Naive thymus-derived CD4-positive, alpha-beta T cell (primary cell): ENCODE measurements at places on chromosomes 2 and 18.

- no peak for DNase-seq
These were observed 133.0 kb upstream of the MYT1L start for GRCh38 chr2:2464094-2464493.

- DNase-seq: no peak
These were observed 8.6 kb downstream of the OSBPL6 start for GRCh38 chr2:178202927-178203326.

DNA sequence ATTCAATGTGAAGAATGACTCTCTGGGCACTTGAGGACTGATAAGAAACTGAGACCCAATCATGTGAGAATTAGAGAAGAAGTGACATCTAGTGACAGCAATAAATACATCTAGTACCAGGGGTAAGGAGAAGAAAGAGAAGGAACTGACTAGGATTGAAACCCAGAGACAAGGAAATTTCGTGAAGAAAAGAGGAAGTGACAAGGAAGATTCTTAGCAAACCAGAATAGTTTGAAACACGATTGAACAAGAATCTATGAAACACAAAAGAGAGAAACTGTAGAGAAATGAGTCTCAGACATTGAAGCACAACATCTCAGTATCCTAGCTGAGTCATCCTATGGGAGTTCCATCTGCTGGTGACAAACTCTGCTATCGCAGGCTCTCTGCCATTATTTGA lies 571.9 kb upstream of the PKDCC start:
- DNase-seq: no peak

DNA sequence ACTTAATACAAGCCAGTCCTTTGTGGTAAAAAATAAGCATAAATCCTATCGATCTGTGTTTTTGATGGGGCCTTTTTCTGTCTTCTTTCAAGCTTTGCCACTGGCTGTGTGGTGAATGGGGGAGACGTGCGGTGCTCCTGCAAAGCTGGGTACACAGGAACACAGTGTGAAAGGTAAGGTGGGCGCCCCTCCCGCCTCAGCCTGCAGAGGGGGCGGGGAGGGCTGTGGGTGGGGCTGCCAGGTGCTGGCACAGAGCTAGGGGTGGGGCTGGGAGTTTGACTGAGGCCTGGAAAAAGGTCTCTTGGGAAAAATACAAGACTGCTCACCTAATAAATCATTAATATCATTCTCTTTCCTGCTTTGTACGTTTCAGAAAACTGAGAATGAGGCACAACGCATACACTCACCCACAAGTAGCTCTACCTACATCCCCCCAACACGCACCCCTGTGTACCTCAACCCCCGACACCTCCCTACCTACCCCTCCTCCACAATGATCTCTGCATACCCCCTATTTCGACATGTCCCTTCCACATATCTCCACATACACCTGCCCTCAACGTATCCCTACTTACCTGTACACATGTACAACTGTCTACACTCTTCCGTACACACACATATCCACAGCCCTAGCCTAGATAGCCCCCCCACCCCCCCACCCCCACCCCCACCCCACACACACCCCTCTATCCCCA lies 129.7 kb upstream of the TTC39C start:
- DNase-seq: no peak

- DNase-seq: no peak
These were observed 214.6 kb downstream of the NCK2 start for GRCh38 chr2:105959357-105959756.

DNA sequence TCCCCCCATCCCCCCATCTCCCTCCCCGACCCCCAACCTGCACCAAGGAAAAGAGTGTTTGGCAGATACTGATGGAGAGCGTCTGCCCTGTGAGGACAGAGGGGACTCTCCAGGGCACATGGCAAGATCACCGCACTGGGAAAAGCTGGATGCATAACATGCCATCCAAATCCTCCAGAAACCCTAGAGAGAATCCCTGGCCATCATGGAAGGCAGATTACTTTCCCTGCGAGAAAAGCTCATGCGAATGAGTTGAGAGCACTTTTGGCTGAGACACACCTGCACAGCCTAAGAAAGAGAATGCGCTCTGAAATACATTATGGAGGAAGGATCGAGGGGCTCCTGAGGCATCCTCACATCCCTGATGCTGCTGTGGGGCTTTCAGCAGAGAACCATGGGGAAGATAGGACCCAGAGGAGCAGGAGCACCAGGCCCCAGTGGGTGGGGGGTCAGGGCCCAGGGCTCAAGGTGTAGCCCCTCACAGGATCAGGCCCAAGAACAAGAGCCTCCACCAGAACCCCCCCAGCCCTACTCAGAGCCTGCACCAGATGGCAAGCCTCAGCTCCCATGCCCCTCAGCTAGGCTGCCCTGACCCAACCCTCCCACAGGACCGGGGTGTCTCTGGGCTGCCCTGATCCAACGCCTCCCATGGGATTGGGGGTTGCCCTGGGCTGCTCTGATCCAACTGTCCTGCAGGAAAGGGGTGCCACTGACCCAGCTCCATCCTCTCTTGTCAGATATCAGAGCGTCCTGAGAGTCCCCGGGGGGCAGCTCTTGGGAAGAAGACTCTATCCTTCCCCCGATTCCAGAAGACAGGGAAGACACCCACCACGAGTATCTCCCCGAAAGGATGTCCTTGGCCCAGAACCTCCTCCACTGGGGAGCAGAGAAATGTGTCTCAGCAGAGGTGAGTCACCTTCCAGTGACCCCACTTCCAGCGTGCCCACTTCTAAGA lies 153.4 kb downstream of the NDUFA10 start:
- DNase-seq: no peak

- no peak for DNase-seq
These were observed 12.6 kb upstream of the SATB2 start for GRCh38 chr2:199470361-199470671.

GRCh38 chr2:96400049-96401000 lies 64.8 kb downstream of the NCAPH start:
- DNase-seq: no peak

- no peak for DNase-seq
These were observed 470.8 kb upstream of the TNP1 start for GRCh38 chr2:217330647-217331046.

DNA sequence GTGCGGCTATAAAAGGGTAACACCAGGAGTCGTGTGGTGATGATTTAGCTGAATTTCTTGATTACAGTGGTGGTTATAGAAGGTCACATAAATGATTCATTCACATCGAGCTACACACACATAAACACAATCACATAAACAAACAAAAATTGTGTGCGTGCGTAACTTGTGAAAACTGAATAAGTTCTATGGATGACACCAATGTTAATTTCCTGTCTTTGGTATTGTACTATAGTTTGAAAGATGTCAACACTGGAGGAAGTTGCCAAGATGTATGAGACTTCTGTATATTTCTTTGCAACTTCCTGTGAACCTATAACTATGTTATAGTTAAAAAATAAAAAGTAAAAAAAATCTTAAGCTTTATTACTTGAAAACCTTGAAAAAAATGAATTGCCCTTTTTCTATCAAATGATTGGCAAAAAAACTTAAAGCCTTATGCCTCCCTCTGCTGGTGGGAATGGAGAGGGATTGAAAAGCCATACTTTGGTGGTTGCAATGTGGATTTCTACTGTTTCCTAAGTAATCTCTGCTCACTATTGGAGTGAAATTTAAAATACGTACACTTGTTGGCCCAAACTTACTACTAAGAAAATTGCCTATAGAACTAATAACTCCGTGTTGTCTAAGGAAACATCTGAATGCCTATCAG lies 227.7 kb downstream of the RPIA start:
- DNase-seq: peak; percentile 21

- peak; percentile 40 for DNase-seq
These were observed 103.6 kb upstream of the AGAP1 start for GRCh38 chr2:235390108-235390815.

DNA sequence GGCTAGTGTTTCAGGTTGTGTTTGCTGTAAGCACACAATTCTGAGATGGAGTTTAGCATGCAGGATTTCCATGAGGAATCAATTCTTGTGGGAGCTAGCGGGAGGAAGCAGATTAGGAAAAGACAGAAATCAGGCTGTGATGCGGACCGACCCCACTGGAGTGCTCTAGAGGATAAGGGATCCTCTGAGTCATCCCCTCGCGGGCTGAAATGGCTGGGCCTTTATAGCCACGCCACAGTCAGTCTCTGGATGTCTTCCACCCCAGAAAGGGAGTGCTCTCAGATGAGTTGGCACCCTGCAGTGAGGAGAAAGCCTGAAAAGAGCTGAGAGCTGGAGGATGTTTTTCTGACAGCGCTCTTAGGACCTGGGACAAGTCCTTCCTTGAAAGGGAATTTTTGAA lies 102.4 kb downstream of the GALNT3 start:
- no peak for DNase-seq

DNA sequence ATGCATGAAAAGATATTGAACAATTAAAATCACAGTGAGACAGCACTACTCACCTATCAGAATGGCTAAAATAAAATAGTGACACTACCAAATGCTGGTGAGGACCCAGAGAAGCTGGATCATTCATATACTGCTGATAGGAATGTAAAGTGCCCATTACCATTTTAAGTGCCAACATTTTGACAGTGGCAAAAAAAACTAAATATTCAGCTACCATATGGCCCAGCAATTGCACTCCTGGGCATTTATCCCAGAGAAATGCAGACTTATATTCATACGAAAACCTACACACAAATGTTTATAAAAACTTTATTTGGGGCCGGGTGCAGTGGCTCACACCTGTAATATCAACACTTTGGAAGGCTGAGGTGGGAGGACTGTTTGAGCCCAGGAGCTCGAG lies 47.6 kb downstream of the FBXO36 start:
- no peak for DNase-seq

DNA sequence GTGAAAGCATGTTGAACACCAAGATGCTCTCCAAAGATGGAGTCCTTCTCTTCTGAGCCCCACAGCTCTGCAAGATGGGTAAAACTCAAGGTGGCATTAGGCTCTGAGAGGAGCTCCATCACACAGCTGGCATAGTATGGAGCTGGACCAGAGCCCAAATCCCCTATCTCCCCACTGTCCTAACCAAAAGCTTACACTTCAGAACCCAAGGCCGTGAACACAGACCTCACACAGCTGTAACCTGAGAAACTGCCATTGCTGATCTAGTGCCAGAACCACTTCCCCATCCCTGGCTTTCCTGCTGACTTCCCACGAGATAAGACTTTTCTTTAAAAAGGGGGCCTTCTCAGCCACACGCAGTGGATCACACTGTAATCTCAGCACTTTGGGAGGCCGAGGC lies 25.0 kb downstream of the TTC32 start:
- DNase-seq: no peak

DNA sequence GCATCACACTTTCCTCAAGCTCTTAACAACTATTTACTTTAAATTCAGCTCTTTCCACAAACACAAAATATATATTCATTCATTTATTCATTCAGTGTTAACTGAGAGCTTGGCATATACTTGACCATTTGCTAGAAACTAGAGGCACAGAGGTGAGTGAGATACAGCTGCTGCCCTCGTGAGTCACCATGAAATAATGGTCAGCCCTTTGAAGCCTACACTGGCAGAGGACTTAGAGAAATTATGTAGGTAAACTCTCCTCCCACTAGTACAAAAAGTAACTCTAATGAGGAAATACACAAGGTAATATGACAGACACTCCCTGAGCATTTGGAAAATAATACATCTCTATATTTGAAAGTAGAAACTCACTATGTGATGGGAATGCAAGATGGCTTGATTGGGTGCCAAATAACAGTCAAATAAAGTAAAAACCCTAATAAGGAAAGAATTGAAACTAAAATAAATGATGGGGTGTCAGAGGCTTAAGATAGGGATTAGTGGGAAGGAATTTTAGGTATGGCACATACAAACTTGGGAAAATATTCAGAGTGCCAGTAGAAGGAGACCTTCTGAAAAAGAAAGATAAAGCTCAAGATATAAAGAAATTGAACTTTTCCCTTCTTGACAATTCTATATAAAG lies 61.1 kb downstream of the ANTXR1 start:
- DNase-seq: no peak

DNA sequence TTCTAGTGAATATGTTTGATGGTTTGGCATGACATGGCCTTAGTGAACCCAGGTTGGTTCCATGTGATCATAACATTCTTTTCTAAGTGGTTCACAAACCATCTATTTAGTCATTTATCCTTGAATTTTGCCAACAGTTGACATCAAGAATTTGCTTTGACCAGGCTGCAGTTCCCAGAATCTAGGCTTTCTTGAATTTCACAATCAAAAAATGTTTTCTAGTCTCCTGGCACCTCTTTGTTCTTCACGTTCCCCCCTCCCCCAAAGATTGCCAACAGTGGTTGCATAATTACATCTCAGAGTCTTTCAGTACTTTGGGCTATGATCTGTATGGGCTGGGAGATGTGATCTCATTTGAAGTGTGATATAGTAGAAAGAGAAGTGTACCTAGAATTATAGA lies 124.0 kb downstream of the GATA6 start:
- no peak for DNase-seq

GRCh38 chr18:27447451-27447881 lies 262.4 kb upstream of the CHST9 start:
- no peak for DNase-seq

DNA sequence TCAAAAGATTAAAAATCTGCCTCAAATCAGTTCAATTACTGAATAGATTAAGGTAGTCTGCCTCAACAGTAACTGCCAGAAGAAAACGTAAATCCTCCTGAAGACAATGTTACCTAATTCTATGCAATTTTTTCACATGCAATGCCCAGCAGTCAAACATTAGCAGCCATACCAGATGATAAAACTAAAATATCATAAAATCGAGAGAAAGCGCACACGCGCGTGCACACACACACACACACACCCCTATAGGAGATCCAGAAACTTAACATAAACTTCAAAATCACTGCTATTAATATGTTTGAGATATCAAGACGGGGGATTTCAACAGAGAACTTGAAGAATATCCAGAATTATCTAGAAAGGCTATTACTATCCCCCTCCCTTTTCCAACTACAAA lies 32.9 kb downstream of the ROCK2 start:
- no peak for DNase-seq

DNA sequence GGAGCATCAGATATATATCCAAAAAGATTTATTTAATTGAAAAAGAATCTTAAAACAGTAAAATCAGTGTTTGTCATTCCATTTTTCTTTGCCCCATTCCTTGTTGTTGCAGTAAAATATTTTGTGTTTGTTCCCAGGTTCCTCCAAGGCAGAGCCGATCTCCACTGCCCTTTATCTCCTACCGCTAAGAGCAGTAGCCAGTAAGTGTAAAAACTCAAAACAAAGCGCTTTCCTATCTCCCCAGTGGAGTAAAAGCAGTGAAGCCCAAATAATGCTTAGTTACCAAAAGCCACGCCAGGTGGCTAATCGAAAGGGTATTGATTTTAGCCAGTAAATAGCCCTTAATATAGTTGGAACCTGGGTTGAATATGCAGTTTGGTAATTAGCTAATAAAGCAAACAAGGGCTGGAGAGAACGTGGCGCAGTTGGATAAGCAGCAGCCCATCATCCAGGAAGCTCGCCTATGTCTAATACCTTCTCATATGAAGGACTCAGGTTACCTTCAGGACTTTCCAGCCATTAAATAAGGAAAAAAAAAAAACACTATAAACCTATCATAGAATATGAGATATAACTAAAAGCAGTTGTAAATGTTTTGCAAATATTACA lies 12.4 kb upstream of the GPD2 start:
- DNase-seq: no peak
